ENCODE measurements at places on chromosomes 3 and 15. TPM values are rescaled to one million over a fixed set of nuclear protein-coding genes. Genes with fewer than 3 reads are reported as not detected.

TRIP4 gene
- 51.5 TPM for polyA plus RNA-seq

DNA sequence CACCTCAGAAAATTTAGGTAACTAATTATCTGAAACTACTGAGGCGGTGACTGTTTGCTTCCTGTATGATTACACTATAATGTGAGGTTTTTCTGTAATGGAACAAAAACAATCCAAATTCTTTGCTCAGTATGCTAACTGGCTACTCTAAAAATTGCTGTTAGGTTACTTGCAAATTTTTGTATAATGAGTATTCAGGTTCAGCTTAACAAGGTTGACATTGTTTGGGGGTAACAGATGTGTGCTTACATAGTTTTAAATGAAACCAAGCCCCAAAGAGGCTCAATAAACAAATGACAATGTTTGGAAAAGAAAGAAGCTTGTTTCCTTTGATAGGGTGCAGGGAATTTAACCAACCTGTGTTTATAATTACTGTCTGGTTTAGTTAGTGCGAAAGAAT is 414.5 kb upstream of the MDFIC2 start:
- DNase-seq: no peak

DNA sequence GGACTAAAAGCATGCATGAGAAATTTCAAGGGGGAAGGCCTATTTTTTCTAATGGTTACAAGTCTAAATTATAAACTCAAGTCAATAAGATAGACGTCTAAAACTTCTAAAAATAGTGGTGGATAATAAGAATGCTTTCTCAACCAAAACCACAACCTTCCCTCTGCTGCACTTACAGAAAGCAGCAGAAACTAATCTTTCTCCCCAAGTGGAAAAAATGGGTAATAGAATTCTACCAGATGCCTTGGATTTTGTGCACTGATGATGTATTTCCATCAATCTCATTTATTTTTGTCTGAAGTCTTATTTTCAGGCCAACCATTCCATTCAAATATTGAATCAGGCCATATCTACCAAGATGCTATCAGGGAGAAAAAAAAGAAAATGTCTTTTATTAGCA is 344.7 kb downstream of the NEK10 start:
- DNase-seq: no peak

- no peak for DNase-seq
These were observed 241.6 kb upstream of the CNTN6 start for GRCh38 chr3:851098-851790.

GRCh38 chr3:187208159-187208558 is 10.9 kb downstream of the RTP1 start:
- DNase-seq: no peak

DNA sequence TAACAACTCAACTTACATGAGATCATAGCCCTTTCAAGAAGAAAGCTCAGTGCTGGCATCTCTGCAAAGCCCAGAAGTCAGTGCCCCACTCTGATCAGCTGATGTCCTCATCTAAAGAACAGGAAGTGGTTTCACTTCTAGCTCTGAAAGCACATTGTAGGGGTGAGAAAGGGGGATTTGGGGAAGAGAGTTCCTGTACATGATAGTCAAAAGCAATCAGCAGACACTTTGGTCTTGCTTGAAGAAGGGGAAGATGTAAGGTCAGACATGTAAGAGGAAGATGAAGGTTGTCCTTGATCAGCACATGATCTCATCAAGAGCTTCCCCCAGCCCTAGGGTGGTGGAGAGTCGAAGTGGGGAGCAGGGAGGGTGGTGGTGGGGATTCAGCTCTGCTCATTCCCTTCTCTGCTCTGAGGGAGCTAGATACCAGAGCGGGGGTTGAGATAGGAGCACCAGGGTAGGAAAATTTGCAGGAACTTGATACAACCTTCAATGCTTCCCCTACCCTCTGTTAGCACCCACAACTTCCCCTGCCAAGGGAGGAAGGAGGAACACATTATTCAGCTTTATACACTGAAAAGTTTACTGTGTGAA is 76.4 kb upstream of the ETV5 start:
- no peak for DNase-seq

DNA sequence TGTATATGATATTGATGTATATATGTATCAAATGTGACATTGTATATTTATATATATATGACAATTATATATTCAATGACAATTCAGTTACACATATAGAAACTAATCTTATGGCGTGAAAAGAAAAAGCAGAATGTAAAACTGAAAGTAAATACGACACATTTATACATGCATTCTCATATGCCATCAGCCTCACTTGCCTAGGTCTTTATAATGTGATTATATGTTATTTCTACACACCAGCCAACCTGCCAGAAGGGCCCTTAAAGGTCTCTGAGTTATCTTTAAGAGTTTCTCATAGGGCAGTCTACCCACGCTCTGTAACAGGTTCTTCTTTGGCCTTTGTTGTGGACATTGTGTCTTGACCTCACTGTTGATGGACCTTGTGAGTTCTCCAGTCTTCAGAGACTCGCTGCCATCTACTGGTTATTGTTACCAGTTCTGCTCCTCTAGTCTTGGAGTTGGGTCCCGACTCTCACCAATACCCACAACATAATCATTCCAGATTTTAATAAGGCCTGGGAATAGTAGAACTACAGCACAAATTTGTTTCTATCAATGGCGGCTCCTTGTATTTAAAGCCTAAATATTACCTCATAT is 371.5 kb upstream of the GOLIM4 start:
- DNase-seq: peak; percentile 23

DNA sequence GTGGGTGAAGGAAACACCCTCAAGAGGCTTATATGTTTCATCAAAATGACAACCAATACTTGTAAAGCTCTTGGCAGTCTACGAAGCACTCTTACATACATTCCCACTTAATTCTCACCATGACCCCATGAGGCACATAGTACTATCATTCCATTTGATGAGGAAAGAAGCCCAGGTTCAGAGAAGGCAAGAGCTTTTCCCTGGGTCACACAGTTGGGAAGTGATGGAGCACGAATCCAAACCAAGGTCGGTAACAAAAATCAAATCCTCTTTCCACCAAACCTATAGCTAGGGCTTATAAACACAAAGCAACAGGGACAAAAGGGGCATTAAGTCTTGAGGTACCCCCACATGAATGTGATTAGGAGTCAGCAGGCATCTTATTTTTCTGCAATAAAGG is 187.1 kb downstream of the UACA start:
- no peak for DNase-seq

DNA sequence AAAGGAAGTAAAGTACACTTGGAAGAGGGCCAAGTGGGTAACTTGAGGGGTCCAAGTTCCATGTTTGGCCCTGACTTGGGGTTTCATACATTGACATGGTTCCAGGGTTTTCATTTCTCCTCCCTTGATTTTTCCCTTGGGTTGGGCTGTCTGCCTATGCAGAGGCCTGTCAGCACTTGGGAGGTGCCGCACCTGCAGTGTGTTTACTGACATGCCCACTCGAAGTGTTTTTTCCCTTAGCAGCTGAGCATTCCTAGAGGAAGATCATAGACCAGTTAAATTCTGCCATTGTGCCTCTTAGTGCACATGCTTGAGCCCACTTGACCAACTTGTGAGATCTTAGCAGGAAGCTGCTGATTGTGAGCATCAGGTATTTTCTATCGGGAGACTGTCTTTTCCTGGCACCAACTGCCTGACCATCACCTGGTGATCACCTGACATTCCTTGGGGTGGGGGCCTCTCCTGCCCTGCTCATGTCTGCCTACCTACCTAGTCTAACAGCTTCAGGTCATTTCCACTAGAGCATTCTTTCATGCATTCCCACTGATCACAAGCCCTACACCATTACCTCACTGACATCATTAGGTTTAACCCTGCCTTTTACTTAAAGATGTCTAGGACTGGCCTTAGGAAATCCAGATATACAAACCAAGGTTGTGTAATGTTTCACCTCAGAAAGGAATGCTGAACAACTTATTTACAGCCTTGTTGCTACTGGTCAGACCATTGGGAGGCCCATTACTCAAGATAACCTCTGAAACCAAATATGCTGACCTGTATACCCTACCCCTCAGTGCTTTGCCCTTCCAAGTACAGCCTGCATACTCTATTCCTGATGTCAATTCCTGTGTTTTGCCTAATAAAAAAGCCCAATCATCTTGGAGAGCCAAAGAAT is 68.3 kb downstream of the CD47 start:
- DNase-seq: no peak

- no peak for DNase-seq
These were observed 241.6 kb upstream of the AZI2 start for GRCh38 chr3:28590216-28590615.

DNA sequence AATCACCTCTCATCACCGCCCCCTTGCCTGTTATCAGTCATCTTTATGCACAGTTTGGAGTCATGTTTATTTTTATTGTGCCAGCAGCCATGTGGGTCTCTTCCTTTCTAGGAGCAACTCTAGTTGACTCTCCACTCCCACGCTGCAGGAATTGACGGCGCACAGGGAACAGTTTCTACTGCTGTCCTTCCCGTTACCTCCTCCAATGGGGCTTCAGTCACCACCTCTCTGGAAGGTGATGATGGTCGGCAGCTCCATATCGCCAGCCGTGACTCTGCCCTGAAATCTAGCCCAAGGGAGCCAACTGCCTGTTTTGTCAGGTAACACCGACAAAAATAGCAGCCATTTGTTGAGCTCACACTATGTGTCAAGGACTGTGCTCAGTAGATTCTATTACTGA is 35.6 kb upstream of the FAM107A start:
- no peak for DNase-seq

Data from left renal cortex interstitium (tissue), 4 donors.